ENCODE measurements at places on chromosomes 2 and 18.

- no peak for DNase-seq
Measured at GRCh38 chr2:40209761-40210160, 242.1 kb downstream of the SLC8A1 start.

DNA sequence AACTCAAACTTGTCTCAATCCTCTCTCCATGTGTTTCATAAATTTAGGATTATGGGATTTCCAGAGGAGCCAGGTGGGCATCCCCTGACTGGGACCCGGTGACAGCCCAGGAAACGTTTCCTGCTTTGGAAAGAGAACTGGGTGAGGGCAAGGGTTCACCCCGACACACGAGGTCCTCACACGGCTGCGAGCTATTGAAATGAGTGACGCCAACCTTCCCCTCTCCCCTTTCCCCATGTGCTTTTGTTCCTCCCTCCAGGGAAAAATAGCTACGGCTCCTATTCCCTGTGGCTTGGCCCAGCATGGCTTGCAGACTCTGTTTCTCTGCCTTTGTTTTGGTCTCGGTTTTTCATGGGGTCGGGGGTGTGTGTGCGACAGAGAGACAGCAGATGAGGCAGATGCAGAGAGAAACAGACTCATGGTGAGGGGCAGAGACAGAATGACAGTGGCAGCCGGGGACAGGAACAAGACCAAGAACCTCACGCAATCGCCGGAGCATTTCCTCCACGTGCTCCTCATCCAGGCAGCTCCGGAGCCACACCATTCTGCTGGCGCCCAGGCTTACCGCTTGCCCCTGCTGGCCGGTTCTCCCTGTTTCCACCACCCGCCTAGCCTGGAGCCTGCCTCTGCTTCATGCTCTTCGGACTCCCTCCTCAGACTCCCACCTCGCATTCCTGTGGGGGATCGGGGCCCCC lies 238.5 kb downstream of the DYSF start:
- peak; percentile 80 for DNase-seq

DNA sequence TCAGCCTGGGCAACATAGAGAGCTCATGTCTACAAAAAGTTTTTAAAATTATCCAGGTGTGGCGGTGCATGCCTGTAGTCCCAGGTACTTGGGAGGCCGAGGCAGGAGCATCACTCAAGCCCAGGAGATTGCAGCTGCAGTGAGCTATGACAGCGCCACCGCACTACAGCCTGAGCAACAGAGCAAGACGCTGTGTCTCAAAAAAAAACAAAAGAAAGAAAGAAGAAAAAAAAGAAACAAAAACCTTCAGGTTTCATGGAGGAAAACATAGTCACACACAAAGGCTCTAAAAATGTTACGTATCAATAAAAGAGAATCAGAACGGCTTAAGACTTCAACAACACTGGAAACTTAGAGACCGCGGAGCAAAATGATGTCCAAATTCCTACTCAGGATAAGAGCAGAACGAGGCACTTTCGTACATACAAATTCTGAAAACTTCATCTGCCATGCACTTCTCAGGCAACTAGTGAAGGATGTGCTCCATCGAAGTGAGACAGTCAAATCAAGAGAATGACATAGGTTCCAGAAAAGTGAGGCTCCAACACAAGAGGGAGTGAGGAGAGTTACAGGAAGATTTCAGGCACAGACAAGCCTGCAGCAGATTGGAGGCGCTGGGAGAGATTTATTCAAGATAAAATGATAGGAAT lies 4.4 kb downstream of the HDLBP start:
- no peak for DNase-seq

DNA sequence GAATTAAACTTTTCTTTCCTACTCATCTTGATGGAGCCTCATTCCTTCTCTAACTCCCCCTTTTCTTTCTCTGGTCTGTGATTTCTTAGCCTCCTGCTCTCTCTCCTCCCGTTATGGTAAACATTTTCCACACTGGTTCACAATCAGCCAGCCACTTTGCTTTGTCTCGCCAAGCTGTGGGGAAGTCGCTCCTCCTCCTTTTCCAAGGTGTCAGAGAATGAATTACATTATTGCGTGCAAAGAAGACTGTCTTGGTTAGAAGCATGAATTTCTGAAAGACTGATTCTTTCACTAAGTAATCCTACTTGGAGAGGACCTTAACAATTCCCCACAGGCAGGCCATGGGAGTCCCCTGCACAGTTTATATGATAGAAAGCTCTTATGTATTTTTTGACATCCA lies 46.1 kb downstream of the RASGRP3 start:
- no peak for DNase-seq

GRCh38 chr2:124756048-124756447 lies 731.0 kb downstream of the CNTNAP5 start:
- no peak for DNase-seq
